ENCODE measurements at places on chromosomes 5 and 9.

- no peak for DNase-seq
These were observed 68.3 kb downstream of the ALDH1A1 start for GRCh38 chr9:72884508-72884907.

GRCh38 chr5:41695920-41696582 is 174.2 kb downstream of the OXCT1 start:
- DNase-seq = no peak

DNA sequence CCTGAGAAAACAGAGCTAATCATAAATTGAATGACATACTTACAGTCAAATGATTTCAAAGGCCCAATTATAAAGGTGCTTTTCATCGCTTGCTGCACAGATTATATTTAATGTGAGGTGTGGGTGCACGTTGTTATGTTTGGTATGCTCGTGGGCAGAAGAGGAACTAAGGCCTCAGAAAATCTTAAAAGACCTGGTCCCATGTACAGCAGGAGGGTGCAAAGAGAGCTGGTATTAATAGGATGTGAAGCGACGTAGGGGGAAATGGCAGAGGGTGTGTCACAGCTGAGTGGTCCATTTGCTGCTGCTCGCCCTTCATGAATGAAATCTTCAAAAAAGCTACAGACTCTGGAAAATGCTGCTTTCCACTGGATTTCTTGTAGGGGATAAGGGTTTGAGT is 40.5 kb upstream of the IFNK start:
- DNase-seq = no peak

DNA sequence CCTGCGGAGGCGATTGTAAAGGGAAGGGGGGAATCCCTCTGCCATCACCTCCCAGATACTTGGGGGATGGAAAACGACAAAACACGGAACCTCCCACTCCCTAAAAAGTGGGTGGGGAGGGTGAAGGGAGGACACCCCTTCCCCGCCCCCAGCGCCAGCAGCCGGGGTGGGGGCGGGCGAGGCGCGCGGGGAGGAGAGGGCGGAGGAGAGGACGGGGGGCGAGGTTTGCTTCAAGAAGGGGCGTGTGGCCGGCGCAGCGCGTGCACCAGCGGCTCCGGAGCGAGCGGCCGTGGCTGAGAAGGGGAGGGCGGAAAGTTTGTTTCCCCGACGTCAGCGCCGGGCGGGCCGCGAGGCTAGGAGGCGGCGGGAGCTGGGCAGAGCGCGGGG is at the start of gene PRRX2:
PRRX2 (plus strand) TSS at position 259 of the 387 bp plus-strand sequence. CDS start 221 bp downstream, outside the sequence.
- no peak for DNase-seq

- DNase-seq = no peak
These were observed 77.0 kb upstream of the DAP start for GRCh38 chr5:10838038-10838437.

- no peak for DNase-seq
These were observed 101.7 kb upstream of the FCN2 start for GRCh38 chr9:134778841-134779411.

DNA sequence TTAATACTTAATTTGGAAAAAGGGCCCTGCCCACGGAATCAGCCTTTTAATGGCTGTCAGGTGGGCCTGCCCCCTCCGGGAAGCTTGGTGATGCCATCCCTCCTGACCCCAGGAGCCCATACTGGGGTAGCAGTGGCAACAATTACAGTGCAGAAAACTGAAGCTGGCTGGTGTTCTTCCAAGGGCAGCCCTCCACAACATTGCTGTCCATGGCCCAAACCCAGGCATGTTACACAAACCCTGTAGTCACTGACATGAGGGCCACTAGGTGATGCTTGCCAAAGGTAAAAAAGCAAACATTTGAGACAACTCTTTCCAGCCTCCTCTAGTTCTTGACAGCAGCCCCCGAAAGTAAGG is 150.1 kb upstream of the LHFPL2 start:
- DNase-seq = no peak

DNA sequence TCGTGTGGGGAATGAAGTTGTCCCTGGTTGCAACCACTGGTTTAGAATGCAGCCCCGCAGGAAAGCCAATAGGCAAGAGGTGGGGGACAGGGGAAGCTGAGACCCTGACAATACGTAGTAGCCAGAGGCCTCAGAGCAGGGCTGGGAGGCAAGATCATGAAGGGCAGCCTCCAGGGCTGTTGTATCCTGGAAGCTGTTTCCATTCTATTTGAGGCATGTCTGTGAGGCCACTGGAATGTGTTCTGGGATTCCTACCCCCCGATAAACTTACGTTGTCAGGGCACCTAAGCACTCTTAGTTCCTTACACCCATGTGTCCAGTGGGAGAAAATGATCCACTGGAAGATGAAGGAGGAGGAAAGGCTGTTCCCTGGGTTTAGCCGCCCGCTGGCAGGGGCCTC is 177.3 kb downstream of the CFAP90 start:
- DNase-seq = no peak

DNA sequence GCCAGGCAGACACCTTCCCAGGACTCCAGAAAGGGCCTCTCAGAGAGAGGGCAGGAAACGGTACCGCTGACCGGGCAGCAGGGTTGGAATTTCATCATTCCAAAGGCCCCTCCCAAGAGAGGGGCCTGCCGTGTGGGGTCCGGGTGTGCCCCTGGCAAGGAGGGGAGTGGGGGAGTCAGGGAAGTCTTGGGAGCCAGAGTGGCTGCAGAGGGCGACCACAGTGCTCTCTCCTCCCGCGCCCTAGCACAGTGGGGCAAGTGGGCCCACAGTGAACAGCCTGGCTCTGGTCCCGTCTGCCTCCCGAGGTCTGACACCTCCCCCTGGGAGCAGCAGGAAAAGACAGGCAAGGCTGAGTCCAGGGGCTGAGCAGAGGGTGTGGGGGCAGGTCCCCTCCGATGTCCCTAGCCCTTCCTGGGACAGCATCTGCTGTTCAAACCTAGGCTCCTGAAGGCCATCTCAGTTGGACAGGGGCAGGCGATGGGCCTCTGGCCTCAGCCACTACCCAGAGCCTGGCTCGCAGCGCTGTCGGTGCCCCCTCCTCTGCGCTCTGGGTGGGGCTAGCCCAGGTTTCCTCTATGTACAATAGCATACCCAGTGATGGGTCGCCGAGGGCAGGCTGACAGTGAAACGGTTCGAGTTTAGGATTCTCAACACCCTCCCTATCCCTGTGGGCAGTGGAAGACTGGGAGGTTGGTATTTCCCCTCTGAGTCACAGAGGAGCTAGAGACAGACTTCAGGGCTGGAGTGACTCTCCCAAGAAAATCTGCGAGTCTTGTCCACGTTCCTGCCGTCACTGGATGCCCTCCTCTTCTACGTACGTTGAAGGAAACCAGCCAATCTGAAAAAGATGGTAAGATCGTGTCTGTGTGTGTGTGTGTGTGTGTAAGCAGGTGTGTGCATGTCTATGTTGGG is 25.4 kb upstream of the SARDH start:
- no peak for DNase-seq

DNA sequence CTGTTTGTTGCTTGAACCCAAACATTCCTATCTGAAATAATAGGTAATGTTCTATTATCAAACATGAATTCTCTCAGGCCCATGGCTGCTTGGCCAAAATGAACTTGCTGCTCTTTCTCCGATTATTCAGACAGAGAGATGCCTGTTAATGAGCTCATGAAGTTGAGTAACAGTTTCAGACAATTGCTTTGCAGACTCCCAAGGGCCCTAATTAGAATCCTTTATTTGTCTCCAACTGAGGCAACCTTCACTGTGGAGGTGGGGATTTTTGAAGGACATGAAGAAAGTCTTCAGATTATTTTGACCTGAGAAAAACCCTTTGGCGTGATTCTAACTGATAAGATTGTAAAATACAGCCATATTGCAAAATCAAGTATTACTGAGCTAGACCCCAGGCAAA is 466.7 kb downstream of the NFIB start:
- DNase-seq = no peak

DNA sequence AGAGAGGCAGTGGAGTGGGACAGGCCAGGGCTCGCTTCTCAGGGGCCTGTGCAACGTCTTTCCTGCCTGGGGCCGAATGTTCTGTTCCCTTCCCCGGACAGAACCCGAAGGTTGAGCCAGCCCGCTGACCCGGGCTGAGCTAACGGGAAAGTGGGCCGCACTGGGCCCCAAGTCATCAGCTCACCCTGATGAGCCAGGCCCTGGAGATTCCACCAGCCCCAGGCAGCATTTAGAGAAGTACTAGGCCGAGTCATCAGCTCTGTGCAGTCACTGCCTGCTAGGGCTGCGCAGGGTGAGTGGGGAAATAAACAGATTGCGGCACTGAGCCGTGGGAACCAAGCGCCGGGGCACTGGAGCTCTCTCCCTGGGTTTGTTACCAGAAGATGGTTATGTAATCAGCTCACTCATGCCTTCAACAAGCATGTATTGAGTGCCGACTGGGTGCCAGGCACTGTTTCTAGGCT is 29.1 kb upstream of the DUSP1 start:
- no peak for DNase-seq

GRCh38 chr5:79111387-79111959 is at the start of gene BHMT:
BHMT (plus strand) TSS chr5:79111809; CDS start chr5:79111886, 77 bp downstream.
- DNase-seq = no peak

DNA sequence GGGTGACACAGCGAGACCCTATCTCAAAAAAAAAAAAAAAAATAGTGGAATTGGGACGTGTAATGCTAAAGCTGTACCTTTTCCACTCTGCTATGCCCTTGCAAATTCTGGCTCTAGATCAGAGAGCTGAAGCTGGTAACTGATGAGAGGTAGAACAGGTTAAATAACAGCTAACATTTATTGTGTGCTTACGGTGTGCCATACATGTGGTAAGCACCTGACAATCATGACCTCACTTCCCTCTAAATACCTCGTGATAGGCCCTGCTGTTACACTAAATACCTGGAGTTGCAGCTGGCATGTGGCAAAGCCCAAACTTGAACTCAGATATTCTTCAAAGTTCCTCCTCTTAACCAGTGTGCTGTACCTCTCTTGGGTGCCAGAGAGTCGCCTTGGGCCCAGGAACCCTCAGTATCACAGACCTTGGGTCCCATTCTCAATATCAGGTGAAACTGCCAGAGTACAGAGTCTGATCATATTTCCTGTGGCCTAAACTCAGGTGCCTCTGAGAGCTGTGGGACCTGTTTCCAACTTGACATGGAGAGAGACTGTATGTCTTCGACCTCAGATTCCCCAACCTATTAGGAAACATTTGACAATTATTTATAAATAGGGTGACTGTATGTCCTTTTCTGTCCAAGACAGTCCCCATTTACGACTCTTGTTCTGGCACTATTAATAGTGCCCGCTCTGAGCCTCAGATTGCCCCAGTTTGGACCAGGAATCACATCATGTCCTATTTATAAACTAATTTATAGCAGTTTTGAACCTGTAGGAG is 4.8 kb downstream of the ARL10 start:
- peak; percentile 1 for DNase-seq

GRCh38 chr5:172466062-172466461 is 11.7 kb upstream of the SH3PXD2B start:
- no peak for DNase-seq

DNA sequence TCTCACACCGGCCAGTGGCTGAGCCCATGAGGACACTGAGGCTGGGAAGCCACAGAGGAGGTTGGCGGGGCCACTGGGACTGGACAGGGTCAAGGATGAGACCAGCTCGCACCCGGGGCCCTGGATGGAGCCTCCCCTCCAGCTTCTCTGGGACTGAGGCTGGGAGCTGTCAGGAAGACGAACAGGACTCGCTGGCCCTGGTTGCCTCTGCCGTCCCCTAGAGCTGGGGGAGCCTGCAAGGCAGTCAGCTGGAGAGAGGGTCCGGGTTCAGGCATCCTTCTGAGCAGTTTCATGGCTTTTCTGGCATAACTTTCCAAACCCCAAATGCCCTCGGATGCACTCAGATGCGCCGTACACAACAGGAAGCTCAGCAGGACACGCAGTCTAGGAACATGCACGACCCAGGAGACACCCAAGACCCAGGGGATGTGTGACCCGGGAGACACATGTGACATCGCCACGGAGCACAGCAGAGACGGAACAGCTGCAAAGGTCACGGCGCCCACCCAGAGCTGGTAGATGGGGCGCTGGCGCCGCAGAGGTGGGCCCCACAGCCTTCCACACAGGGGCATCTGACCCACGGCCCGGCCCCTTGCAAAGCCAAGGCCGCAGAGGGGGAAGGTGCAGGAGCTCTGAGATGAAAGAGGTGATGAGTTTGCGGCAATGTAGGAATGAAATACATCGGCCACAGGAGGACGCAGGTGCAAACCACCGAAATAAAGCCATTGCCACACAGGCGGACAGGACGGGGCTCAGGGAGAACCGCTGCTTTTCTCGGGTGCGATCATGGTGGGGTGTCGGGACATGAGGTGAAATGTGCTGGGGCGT is 17.1 kb downstream of the TPPP start:
- no peak for DNase-seq

GRCh38 chr9:13963005-13963653 is 350.8 kb downstream of the NFIB start:
- DNase-seq = no peak

GRCh38 chr9:77877976-77878375 is 153.6 kb downstream of the GNAQ start:
- no peak for DNase-seq

- no peak for DNase-seq
These were observed 316.2 kb upstream of the CD180 start for GRCh38 chr5:67512758-67513157.

DNA sequence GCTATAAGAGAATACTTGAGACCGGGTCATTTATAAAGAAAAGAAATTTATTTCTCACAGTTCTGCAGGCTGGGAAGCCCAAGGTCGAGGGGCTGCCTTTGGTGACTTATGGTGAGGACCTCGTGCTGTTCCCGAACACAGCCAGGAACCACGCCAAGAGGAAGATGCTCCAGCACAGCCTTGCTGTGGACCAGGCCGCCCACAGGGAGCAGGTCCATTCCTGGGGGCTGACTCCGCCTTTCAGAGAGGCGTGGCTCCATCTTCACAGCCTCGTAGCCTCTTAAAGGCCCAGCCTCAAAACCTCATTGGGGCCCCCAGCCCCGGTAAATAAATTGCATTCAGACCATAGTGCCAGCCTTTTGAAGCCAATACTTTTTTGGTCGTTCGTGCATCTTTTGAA is 93.5 kb upstream of the CACNA1B start:
- no peak for DNase-seq

- DNase-seq = no peak
These were observed 16.4 kb upstream of the ZBTB34 start for GRCh38 chr9:126844085-126844484.

DNA sequence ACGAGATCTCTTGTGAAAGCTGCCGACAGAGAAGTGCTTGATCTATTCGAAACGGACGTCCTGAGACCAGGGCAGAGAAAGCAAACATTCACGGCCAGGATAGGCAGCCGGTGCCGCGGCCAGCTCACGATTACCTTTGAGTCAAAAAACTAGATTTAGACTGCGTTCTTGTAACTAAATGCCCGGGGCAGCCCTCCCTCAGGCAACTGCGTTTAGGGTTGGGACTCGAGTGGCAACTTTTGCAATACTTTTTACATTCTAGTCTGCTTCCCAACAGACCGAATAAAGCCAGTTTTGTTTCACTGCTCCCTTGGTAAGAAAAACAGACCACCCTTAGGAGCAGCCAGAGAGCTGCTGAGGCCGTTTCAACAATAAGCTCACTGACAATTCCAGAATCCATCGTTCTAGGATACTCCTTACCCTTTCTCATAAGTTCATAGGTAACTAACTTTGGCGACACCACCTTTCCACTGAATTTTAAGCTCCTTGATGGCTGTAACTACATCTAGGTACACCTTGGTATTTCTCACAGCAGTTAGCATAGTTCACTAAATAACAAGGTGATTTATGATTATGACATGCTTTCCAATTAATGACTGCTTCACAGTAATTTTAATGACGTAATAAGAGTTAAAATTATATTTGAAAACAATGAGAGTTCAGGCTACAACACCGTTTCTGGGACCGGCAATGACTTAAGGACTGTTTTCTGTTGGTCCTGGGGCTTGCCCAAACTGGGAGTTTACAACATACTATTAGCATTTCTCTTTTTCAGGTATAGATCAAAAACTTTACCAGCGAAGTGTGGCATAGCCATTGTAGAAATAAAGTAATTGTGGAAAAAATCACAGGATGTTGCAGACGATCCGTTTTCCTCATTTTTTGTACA is 899 bp upstream of the RAPGEF6 start:
- DNase-seq = no peak
